GM23338 (cell line): ENCODE measurements at places on chromosomes 4 and X.

- DNase-seq = no peak
Measured at GRCh38 chrX:130893356-130894085, 9.5 kb downstream of the ENOX2 start.

- DNase-seq = no peak
Measured at GRCh38 chr4:126213996-126214395, 899.2 kb downstream of the FAT4 start.

GRCh38 chr4:99144070-99144469 is at the start of gene ADH4:
Gene ADH4 (minus strand): TSS chr4:99144297. CDS start chr4:99144222, 75 bp downstream.
- no peak for DNase-seq

- DNase-seq = no peak
Measured at GRCh38 chrX:29315931-29316330, 728.7 kb downstream of the IL1RAPL1 start.

DNA sequence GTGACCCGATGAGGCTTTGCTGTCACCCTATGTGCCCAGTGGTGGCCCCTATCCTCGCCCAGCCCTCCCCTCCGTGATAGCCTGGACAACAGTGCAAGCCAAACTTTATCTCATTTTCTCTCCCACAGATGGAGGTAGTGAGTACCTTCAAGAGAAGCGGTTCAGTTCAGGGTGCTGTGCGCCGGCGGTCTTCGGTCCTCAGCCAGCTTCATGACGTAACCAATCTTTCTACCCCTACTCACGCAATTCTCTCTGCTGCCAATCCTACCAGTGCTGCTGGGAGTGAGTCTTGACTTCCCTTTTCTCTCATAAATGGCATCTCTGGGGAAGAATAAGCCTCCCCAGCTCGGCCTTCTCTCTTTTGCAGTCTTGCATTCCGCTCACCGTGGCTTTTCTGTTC is 29.5 kb downstream of the CCNQ start:
- no peak for DNase-seq

DNA sequence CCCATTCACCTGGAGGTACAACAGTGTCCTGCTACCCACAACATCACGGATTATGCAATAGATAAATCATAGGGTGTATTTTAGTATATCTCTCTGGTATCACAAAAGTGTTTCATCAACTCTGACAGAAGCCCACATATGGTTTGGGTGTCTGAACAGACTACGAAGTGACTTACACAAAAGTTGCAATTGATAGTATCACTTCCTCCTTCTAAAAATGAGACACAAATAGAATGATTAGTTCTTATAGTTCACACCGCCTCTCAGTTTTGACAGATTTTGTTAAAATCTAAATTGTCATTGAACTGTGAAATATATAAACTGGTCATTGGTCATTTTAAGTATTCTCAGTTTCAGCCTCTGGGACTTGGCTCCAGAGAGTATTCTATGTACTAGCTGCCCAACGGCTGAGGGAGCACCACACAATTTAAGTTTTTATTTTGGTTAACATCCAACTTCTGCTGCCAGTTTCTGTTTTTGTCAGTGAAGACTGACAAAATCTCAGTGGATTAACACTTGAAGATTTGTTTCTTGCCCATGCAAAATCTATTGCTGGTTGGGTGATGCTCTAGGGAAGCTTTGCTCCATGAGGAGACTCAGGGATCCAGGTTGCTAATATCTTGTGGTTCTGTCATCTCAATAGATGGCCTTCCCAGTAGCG is 113.8 kb upstream of the PUDP start:
- no peak for DNase-seq
